Amniotic stem cell (primary cell): ENCODE measurements at places on chromosomes 3 and 15.

GRCh38 chr3:62237286-62237948, 135.9 kb downstream of the FEZF2 start:
- no peak for DNase-seq

GRCh38 chr3:172516318-172517214, 6.7 kb downstream of the TNFSF10 start:
- DNase-seq: no peak

DNA sequence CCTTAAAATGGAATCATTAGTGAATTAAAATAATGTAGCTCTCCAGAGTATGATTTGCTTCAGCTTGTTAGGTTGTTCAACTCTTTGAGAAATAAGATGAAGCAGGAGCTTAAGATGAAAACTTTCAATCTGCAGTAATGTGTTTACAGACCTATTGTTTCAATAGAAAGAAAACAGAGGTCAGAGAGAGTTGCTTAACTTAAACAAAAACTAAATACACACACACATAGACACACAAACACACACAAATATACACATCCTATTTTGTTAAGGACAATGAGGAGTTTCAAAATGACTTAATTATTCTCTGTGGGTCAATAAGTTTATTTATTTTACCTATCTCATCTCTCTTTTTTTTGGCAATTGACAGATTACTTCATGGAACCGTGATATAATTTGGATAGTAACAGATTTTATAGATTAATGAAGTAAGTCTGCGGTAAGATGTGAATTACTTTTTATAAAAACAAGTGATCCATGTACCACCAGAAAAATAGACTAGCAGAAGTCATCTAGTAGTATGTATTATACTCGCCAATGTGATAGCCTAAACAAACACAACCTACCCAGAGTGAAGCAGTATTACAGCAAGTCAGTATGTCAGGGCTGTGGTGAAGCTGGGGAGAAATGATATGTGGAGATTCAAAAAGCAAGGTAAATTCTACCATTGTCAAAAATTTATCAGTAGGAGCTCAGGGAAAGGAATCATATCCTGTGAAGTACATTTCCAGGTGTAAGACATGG, 76.7 kb upstream of the DCBLD2 start:
- DNase-seq: no peak

GRCh38 chr15:64749167-64749566, 26.2 kb downstream of the RBPMS2 start:
- peak; percentile 4 for DNase-seq

- no peak for DNase-seq
These were observed 890 bp downstream of the CHRD start for GRCh38 chr3:184380627-184381260.

GRCh38 chr3:134381076-134381475, 6.8 kb upstream of the AMOTL2 start:
- DNase-seq: no peak

DNA sequence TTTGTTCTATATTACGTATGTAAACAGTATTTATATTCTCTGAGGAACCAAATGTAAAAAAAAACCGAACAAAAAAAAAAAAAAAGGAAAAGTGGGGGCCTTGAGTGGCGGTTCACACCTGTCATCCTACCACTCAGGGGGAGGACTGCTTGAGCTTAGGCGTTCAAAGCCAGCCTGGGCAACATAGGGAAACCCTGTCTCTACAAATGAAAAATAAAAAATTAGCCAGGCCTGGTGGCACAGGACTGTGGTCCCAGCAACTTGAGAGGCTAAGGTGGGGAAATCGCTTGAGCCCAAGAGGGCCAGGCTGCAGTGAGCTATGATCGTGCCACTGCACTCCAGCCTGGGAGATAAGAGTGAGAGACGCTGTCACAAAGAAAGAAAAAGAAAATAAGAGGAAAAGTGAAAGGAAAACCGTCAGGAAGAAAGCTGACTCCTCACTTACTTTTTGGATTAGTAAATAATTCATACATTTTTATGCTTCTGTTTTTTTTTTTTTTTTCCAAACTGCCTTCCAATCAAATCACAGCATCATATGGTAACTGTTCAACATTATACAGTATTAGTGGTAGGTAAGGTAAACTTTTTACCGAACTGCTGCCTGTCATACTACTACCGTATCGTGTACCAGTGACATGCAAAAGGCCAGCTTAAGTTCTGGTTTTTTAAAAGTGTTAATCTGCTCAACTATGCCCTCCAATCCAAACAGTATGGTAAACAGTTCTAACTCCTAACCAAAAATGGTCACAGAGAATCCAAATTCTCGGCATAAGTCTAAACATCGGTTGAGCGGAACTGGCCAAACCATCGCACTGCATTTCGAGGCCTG, 1.2 kb downstream of the PHC3 start:
- no peak for DNase-seq

GRCh38 chr3:42545284-42545900, 36.4 kb downstream of the SEC22C start:
- no peak for DNase-seq
